Activated naive CD4-positive, alpha-beta T cell treated with anti-CD3 and anti-CD28 coated beads, Interleukin-2, amount 10 ng/mL, durations not matched to agents 5 hours and 36 hours (primary cell): ENCODE measurements at places on chromosomes 1 and 21. TPM values are rescaled to one million over a fixed set of nuclear protein-coding genes. Genes with fewer than 3 reads are reported as not detected.

Gene PDZK1
- 0.25 TPM for total RNA-seq

Gene PPIAL4G
- total RNA-seq, result 1.0 TPM

Gene IVL
- total RNA-seq, result not detected

Gene LEFTY1
- total RNA-seq, result 0.19 TPM

Gene AGMAT
- total RNA-seq, result 15.7 TPM

Gene ADAMTS5
- total RNA-seq, result not detected

Gene PTP4A2
- 292 TPM for total RNA-seq

Gene AADACL3
- not detected for total RNA-seq

Gene COL6A1
- 0.43 TPM for total RNA-seq

Gene CFAP141
- not detected for total RNA-seq

Gene GBP7
- total RNA-seq, result 0.39 TPM

Gene TRABD2B
- total RNA-seq, result not detected

Gene CIART
- total RNA-seq, result 3.0 TPM

Gene PPFIA4
- total RNA-seq, result 45.8 TPM

Gene CCDC185
- total RNA-seq, result not detected

Gene AMY1A
- total RNA-seq, result not detected

Gene SPATA1
- total RNA-seq, result 3.5 TPM

Gene GPR25
- total RNA-seq, result not detected

Gene LAMC2
- total RNA-seq, result not detected

Gene FAM78B
- 0.18 TPM for total RNA-seq

Gene RBP7
- total RNA-seq, result not detected

Gene CBS
- total RNA-seq, result 30.4 TPM

Gene KPRP
- total RNA-seq, result not detected

Gene DPT
- not detected for total RNA-seq

Gene GPR61
- total RNA-seq, result 0.50 TPM
